ACHN (cell line): ENCODE measurements at places on chromosomes 13 and 19.
A peak's percentile ranks its signal among the peaks of the same experiment; 100 is the strongest.

DNA sequence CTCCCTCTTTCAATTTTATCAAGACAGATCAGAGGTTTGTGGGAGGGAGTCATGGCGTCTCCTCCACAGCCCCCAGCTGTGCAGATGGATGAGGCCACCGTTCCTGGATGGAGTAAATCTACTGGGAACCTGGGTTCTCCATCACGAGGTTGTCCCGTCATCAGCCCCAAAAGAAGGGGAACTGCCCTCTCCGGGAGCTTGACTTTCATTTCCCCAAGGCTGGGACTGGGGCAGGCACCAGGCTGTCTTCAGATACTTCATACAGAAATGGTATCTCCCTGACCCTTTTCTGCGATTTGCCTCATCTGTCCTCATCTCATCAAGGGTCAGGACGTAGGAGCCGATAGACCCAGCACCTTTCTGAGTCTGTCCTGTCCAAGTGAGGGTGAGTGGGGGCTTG, 9.8 kb downstream of the LILRB2 start:
- no peak for DNase-seq

DNA sequence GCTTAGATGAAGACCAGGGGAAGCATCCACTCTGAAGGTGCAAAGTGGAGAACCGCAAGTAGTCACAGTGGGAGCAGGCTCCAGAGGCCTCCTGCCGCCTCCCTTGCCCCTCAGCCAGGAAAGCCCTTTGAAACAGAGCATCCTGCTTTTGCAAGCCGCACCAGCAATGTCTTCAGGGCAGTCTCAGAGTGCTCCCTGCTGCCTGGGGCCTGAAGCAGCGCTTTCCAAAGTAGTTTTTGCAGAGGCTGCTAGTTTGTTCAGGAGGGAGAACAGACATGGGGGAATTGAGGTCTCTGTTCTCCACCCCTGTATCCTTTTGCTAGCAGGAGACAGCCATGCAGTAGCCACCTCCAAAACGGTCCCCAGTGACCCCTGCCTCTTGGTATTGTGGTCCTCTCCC, 15.8 kb upstream of the POP4 start:
- no peak for DNase-seq

DNA sequence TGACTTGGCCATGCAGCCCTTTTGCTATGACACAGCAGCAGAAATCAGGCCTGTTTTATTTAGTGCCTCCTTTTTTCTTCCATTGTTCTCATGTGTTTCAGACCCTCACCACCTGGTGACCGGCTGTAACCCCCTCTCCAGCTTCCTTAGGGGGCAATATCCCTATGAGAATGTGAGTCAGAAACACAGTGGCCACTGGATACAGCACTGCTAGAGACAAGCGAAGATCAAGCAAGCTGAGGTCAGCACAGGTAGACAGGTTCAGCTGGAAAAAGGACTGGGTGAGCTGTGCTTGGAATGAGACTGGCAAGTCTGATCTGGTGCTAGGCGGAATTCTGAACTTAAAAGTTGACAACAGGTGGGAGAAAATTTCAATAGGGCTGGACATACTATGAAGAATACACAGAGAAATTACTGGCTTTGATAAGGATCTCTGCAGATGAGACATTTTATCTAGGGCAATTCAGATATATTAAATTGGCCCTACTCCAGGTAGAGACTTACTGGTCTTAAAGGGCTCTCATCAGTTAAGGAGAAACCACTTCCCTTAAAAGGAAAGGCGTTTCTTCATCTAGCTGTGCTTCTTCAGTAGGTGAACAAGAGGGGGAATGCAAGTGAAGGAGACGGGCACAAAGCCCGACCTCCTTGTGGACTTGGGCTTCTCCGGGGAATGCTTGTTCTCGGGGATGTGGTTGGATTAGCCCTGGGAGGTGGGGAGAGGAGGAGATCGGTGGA, 83.3 kb downstream of the ERCC5 start:
- no peak for DNase-seq

GRCh38 chr13:24745861-24746617, 17.9 kb upstream of the RNF17 start:
- no peak for DNase-seq

- DNase-seq: peak; percentile 1
Measured at GRCh38 chr13:60572003-60572798, 175.2 kb downstream of the TDRD3 start.

DNA sequence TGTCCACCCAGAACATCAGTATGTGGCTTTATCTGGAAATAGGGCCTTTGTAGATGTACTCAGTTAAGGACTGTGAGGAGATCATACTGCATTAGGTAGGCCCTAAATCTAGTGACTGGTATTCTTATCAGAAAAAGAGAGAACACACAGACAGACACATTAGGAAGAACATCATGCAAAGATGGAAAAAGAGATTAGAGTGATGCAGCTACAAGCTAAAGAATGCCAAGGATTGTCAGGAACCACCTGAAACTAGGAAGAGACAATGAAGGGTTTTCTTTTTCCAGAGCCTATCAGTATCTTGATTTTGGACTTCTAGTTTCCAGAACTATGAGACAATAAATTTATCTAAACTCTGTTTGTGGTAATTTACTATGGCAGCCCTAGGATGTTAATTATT, 15.0 kb upstream of the DZIP1 start:
- no peak for DNase-seq

DNA sequence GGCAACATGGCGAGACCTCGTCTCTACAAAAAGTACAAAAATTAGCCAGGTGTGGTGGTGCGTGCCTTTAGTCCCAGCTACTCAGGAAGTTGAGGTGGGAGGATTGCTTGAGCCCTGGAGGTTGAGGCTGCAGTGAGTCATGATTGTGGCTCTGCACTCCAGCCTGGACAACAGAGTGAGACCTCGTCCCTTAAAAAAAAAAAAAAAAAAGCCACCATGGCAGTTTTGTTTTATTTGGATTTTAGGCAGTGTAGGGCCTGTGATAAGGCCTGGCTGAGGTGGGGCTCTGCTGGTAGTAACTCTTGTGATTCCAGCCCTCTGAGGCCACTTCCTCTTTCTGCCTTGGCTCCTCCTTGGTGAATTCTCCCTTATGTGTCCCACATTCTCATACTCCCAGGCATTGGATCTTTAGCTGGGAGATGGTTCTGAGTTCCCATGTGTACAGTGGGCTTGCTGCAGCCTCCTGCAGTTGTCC, 39.2 kb downstream of the GATAD2A start:
- no peak for DNase-seq

DNA sequence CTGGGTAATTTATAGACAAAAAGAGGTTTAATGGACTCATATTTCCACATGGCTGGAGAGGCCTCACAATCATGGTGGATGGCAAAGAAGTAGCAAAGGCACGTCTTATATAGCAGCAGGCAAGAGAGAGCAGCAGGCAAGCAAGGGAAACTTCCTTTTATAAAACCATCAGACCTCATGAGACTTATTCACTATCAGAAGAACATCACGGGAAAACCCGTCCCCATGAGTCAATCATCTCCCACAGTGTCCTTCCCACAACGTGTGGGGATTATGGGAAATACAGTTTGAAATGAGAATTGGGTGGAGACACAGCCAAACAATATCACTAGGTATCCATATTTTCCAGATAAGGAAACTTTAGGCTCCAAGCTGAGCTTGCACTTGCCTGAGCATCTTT, 9.5 kb upstream of the CYP2B6 start:
- DNase-seq: no peak

DNA sequence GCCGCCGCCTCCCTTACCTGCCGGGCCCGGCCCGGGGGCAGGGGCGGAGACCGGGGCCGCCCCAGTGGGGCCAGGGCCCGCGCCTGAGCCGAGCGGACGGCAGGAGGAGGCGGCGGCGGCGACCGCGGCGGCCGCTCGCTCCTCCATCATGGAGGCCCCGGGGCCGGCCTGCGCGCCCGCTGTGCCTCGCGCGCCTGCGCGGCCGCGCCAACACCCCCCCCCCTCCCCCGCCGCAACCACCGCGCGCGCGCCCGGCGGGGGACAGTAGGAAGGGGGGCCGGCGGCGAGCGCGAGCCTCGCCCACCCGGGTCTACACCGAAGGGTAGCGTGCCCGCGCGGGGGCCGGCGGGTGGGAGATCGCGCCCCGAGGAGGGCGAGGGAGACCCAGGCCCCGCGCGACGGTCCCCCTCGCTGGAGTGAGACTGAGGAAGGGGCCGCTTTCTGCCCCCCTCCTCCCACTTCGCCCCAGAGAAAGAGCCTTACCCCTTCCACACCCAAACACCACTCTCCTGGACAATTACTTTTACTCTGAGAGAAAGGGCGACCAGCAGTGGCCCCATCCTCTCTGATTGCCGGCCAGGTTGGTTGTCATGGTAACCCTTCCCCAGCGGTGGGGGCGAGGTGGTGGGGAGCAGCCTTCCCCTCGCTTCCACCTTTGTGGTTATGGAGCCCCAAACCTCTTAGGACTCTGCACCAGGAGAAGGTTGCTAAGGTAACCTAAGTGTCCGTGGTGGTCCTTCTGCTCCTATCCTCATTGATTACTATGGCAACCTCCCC, at the start of gene STRN4:
Gene STRN4 (minus strand): TSS at position 170 of the 777 bp plus-strand sequence. CDS start 20 bp downstream, at position 150.
- peak; percentile 49 for DNase-seq

GRCh38 chr19:35779033-35779432, 3.7 kb downstream of the ARHGAP33 start:
- DNase-seq: no peak

GRCh38 chr13:40130871-40131636, 475.6 kb downstream of the COG6 start:
- peak; percentile 16 for DNase-seq

GRCh38 chr13:110677731-110678545, 28.0 kb downstream of the CARS2 start:
- no peak for DNase-seq

GRCh38 chr19:11581740-11582139, 4.3 kb upstream of the ACP5 start:
- no peak for DNase-seq

- DNase-seq: no peak
Measured at GRCh38 chr13:98664510-98664909, 87.6 kb upstream of the STK24 start.

- DNase-seq: peak; percentile 98
Measured at GRCh38 chr13:87123987-87124784, 547.0 kb upstream of the SLITRK5 start.

GRCh38 chr13:58379221-58379620, 747.7 kb downstream of the PCDH17 start:
- DNase-seq: no peak

GRCh38 chr19:39174558-39175544, 21.9 kb upstream of the NCCRP1 start:
- no peak for DNase-seq

DNA sequence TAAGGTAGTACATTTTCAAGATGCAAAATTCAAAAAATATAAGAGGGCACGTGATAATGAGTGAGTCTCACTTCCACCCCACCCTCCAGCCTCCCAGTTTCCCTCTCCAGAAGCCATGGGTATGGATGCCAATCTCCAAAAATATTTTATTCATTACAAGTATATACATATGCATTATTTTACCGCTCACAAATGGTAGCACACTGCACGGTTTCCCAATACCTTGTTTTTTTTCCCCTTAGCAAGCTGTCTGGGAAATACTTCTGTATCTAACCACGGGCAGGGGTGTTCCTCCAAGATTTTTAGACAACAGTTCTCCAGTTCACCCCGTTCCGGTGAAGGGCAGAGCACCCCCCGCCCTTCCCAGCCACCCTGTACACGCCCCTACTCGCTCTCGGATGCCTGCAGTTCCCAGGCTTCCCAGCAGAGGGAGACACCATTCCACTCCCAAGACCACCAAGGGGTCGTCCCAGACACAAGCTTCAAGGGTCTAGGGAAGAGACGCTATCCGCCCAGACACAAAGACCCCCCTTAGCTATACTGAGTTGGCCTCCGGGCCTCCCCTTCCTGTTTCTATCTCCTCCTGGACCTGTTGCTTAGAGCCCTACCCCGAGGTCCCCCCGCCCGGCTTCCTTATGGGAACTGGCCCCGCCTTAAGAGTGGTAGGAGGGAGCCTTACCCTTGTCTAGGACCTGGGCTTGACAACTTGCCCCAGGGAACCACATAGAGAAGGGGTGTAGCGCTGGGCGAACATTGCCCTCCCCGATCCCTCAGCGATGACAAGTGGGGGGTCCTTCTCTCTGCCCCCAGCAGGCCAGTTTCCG, 1.1 kb upstream of the FXYD3 start:
- DNase-seq: peak; percentile 41

- peak; percentile 27 for DNase-seq
Measured at GRCh38 chr13:33349288-33349985, 63.9 kb upstream of the STARD13 start.

DNA sequence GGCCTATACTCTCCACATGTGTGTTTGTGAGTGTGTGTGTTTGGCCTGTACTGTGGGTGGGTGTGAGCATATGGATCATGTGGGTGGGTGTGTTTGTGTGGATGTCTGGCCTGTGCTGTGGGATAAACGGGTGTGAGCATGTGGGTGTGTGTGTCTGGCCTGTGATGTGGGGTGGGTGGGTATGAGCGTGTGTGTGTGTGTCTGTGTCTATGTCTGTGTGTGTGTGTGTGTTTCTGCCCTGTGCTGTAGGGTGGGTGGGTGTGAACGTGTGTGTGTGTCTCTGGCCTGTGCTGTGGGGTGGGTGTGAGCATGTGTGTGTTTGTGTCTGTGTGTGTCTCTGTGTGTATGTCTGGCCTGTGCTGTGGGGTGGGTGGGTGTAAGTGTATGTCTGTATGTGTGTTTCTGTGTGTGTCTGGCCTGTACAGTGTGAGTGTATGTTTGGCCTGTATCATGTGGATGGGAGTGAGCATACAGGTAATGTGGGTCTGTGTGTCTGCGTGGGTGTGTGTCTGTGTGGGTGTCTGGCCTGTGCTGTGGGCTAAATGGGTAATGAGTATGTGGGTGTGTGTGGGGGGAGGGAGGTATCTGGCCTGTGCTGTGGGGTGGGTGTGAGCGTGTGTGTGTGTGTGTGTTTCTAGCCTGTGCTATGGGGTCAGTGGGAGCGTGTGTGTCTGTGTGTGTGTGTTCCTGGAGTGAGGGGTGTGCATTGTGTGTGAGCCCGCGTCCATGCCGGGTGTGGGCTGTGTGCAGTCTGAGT, 20.8 kb upstream of the KCTD15 start:
- no peak for DNase-seq

GRCh38 chr13:84925443-84925842, 873.8 kb downstream of the SLITRK6 start:
- DNase-seq: no peak

- DNase-seq: no peak
Measured at GRCh38 chr19:21491146-21491545, 14.3 kb upstream of the ZNF429 start.

GRCh38 chr19:33818411-33818810, 21.7 kb downstream of the KCTD15 start:
- no peak for DNase-seq

- DNase-seq: peak; percentile 9
Measured at GRCh38 chr13:106133025-106133424, 402.4 kb downstream of the EFNB2 start.

- DNase-seq: no peak
Measured at GRCh38 chr19:439167-439900, 21.5 kb downstream of the SHC2 start.

GRCh38 chr13:33033051-33033812, 17.0 kb downstream of the KL start:
- no peak for DNase-seq

GRCh38 chr13:103009051-103009840, 57.0 kb downstream of the SLC10A2 start:
- no peak for DNase-seq
